Endothelial cell (in vitro differentiated cells): ENCODE measurements at places on chromosomes 3 and 15.

- no peak for DNase-seq
These were observed 162.2 kb downstream of the ALCAM start for GRCh38 chr3:105528955-105529354.

DNA sequence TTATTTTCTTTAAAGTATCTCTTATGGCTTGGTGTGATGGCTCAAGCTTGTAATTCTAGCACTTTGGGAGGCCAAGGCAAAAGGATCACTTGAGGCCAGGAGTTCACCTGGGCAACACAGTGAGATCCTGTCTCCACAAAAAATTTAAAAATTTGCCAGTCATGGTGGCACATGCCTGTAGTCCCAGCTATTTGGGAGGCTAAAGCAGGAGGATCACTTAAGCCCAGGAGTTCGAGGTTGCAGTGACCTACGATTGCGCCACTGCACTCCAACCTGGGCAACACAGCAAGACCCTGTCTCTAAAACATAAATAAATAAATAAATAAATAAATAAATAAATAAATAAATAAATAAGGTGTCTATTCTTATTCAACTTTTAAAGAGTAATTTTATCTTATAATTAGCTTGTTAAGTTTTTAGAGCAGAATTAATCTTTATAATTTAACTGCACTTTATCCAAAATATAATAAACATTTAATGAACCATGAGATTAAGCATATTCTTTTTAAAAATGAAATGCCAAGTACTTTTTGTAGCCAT is 48.0 kb downstream of the KPNA1 start:
- no peak for DNase-seq

DNA sequence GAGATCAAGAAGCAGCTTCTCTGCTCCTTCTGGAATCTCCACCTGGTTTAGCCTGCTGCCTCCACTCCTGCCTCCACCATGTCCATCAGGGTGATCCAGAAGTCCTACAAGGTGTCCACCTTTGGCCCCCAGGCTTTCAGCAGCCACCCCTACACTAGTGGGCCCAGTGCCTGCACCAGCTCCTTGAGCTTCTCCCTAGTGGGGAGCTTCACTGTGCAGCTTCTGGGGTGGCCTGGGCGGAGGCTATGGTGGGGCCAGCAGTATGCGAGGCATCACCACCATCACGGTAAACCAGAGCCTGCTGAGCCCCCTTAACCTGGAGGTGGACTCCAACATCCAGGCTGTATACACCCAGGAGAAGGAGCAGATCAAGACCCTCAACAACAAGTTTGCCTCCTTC is 2.4 kb upstream of the KPNA4 start:
- no peak for DNase-seq

GRCh38 chr15:67446449-67446848 is 74.5 kb upstream of the C15orf61 start:
- DNase-seq: no peak

GRCh38 chr15:27707257-27707656 is 391.9 kb downstream of the OCA2 start:
- no peak for DNase-seq

- DNase-seq: no peak
These were observed 14.4 kb upstream of the CLDN1 start for GRCh38 chr3:190336516-190337189.

DNA sequence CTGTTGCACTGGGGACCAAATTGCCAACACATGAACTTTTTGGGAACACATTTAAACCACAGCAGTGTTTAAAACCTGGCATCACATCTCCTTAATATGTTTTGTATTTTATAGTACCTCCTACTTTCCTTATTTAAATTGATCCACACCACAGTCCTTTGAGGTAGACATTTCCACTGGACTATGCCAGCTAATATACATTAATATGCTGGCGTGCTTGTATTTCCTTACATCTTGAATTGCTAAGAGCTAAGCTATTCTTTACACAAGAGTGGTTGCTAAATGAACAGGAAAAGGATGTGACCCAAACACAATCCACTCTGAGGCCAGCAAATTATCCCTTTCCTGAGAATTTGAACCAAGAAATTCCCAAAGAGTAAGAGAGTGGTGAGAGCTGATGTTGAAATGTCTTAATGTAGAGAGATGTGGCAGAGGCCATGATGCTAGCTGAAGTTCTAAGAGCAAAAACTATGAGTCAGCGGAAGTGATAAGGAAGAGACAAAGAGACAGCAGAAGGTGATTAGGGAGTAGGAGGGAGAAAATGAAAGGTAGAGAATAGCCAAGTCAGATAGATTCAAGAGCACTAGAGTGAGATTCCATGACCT is 131.2 kb downstream of the CD47 start:
- DNase-seq: no peak

- DNase-seq: no peak
These were observed 655.9 kb downstream of the RBMS3 start for GRCh38 chr3:29936766-29937165.

- no peak for DNase-seq
These were observed 88.0 kb downstream of the NUP210 start for GRCh38 chr3:13332158-13332557.

DNA sequence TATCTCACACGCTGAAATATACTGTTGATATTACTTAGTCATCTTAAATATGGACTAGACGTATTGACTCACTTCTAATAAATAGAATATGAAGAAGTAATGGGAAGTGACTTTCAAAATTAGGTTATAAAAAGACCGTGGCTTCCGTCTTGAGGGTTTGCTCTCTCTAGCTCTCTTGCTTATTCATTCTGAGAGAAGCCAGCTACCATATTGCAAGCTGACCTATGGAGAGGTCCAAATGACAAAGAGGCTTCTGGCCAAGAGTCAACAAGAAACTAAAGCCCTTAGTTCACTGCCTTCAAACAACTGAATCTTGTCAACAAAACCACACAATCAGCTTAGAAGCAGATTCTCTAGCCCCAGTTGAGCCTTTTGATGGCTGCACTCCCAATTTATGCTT is 46.1 kb downstream of the SLC9C1 start:
- no peak for DNase-seq

DNA sequence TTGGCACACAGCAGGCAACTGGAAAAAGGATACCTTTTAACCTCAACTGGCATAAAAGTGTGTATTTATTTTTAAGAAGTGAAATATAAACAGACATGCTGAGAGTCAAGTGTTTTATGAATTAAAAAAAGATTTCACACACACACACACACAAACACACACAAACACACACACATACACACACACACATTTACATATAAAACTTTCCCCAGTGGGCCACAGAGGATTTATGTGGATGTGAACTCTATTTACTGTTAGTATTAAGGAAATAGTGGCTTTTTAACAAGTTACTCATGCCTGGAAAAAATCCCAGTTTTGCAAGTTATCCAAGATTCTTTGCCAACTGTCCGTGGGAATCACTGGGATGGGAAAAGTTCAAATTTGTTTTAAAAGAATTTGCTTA is 725.9 kb upstream of the NR2F2 start:
- DNase-seq: no peak

- no peak for DNase-seq
These were observed 270.0 kb downstream of the TBL1XR1 start for GRCh38 chr3:176927280-176927679.

DNA sequence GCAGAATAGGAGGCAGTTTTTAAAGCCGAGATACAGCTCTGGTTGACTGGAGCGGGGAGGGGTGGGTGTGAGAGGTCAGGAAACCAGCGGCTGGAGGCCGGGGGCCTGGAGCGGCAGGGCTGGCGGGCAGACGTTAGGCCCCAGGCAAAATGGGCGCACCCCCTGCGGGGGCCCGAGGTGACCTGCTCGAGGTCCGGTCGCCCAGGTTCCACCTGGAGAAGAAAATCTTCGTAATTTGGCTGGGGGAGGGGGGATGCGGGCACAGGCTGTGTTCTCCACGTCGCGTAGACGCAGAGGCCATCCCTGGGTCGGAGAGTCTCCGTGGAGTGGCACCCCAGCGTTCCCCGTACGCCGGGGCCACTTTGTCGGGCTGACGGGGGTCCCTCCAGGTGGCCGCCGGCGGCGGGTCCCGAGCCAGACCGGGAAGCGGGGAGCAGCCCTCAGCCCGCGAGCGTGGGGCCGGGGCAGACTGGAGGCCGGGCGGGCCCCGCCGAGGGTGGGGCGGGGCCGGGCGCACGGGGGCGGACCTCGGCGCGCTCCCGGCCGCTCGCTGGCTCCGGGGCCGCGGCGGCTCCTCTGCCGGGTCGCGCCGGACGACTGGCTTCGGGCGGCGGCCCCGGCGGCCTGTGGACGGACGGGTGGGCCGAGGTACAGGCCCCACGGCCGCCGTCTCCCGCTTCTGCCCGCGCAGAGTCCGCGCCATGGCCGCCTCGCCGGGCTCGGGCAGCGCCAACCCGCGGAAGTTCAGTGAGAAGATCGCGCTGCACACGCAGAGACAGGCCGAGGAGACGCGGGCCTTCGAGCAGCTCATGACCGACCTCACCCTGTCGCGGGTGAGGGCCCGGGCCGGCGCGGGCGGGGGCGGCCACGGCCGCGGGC is at the start of gene CRTC3:
TSS of gene CRTC3 (plus strand) at position 553 of the 879 bp plus-strand sequence. CDS start at position 702, 149 bp downstream.
- DNase-seq: peak; percentile 53

- DNase-seq: no peak
These were observed 188.6 kb upstream of the PDZRN3 start for GRCh38 chr3:73813291-73813690.

DNA sequence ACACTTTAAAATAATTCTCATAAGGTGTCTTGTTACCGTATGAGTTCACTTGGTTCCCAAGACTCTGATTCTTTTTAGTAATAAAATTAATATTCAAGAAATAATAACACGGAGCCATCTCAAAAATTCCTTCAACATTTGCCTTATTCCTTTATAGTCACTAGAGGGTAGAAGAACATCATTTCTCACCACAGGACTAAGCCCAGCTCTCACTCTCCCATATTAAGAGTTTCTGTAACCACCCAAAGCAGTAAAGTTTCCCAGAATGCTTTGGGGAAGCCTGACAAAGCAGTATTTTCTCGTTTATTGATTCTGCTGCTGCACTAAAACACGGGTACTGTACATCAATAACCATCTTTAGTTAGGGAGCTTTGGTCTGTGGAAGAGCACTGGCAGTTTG is 114.9 kb downstream of the MCTP2 start:
- DNase-seq: no peak

GRCh38 chr3:132626955-132627354 is 29.9 kb downstream of the ACKR4 start:
- DNase-seq: no peak

DNA sequence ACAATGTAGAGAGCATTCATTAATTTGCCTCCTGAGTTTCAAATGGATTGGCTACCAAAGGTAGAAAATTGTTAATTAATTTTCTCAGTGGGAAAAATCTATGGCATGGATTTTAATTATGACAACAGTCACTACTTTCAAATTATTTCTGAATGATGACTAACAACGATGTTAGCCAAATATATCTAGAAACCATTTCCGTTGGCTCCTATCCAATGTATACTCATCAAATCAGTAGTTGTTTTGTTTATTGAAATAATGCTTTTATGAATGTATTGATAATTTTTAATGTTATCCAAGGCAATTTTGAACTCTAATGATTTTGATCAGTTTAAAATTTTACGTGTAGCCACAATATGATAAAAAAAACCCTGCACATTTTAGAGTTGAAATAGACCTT is 333.4 kb downstream of the NAALADL2 start:
- no peak for DNase-seq

DNA sequence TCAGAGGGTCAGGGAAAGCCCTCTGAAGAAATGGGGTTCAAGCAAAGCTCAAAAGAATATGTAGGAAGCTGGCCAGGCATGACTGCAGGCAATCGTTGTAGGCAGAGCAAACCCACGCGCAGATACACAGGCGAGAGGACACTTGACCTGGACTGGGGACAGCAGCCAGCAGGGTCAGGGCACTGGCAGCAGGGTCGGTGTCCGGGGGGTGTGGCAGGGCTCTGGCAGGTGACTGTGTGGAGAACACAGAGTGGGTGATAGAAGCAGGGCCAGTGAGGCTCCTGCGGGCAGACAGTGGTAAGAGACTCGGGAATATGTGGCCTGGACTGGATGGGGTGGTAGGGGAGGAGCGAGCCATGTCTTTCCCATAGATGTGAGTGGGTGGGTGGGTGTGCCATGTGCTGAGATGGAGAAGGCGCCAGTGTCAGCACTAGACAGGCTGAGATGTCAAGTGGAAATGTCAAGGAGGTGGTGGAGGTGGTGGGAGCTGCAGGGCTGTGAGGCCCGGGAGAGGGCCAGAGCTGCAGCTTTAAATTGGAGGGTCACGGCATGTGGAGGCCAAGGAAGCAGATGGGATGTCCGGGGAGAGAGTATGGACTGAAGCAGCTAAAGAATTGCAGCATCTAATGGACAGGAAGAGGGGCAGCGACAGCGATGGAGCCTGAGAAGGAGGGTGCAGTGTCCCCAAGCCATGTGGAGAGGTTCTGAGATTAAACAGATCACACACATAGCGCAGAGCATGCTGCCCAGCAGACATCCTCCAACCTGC is 13.4 kb downstream of the TMEM43 start:
- no peak for DNase-seq

DNA sequence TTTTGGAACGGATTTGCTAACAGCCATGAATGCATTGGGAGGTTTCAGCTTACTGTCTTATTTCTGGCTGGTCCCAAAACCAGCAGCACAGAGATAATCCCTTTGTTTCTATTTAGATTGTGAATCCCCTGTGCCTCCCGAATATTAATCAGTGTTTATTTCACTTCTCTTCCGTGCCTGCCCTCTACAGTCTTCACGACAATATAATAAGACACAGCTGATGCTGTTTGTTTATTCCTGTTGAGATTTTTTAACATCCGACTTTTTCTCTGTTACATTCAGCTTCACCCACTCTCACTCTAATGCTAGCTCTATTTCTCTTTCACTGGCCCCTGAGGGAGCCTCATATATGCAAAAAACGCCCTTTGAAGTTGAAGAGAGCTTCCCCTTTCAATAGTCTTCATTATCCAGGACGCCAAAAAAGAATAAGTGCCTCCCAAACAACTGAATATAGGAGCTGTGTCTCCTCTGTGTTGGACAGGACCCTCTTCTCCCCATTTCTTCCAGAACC is 995.3 kb downstream of the ROBO2 start:
- no peak for DNase-seq

GRCh38 chr3:173371848-173372487 is 25.6 kb upstream of the NLGN1 start:
- peak; percentile 40 for DNase-seq

GRCh38 chr3:114958930-114959329 is 188.2 kb downstream of the ZBTB20 start:
- no peak for DNase-seq

GRCh38 chr3:152284906-152285305 is 16.2 kb downstream of the MBNL1 start:
- no peak for DNase-seq

GRCh38 chr3:385151-385550 is 188.6 kb downstream of the CHL1 start:
- DNase-seq: no peak

DNA sequence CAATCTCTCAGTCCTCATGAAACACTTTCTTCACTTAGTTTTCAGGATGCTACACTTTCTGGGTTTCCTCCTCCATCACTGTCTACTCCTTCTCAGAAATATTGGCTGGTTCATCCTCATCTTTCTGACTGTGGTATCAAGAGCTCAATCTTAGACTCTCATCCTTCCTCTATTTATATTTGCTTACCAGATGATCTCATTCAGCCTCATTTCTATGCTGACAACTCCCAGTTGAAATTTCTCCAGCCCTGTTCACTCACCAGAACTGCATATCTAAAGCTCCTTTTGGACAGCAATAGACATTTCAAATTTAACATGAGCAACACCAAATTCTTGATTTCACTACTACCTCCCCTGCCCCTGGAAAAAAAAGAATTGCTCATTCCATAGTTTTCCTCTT is 48.0 kb upstream of the FBN1 start:
- no peak for DNase-seq
